ENCODE measurements at places on chromosomes 1 and 21.

DNA sequence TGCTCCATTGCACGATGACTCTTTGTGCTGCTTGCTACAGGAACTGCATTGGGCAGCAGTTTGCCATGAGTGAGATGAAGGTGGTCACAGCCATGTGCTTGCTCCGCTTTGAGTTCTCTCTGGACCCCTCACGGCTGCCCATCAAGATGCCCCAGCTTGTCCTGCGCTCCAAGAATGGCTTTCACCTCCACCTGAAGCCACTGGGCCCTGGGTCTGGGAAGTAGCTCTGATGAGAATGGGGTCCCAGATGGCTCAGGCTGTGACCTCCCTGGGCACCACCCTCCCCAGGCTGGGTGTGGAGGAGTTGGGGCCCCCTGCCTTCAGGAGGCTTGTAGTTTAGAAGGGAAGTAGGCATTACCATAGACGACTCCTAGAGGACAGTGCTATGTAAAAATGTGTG is 19.7 kb downstream of the CYP4B1 start:
- DNase-seq: no peak

DNA sequence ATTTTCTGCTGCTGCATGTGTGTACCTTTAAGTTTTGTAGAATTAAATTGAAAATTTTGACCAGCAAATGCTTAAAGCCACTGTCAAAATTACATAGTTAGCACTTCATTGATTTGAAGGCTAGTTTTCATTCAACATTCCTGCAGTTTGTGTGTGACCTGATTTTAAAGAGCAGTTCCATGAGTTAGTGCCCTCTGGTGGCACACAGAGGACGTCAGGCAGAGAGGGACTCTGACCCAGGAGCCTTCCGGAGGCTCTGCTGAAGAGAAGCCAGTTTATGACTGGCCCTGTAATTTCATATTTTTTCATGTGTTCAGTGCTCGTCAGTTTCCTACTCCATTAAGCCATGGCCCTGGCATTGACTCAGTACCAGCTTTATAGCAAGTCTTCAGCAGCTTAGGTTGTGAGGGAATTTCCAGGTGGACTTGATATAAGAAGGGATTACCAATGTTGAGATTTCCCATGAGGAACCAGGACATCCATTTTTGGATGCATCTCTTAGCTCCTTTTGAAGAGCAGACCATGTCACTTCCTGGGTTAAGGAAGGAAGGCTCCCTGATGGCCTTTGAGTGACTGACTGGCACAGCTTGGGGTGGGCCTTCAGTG is 104.7 kb downstream of the CAMTA1 start:
- peak; percentile 11 for DNase-seq

DNA sequence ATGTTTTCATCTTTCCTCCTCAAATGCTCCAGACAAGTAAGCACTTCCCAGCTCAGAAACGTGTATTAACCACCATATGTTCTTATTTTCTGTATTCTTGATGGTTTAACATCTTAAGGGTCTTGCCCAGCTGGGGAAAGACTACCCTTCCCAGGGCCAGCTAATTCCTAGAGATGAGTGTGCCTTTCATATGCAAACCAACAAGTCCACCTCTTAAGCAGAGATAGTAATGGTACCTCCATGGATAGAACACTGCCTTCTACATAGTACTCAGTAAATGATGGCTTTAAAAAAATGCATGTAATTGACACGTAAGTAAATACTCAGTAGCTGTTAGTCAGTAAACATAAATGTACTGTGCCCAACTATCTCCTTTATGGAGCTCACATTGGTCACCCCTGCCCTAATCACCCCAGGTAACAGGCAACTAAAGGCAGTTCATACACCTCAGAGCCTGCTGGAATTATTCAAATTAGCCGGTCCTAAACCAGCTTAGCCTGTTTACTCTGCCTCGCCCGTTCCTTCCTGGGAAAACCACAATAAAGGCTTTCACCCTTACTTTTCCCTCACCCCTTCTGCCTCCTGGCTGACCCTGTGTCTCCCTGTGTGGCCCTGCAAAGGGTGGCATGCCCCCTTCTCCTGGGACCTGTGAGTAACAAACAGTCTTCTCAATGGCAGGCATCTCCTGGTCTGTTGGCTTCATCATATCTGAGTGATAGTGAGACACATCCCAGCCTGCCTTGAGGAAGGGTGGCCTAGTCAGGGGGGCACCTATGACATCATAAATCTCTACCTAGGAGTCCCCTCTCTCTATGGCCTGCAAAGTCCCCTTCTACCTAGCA is 40.1 kb upstream of the KLHDC7A start:
- no peak for DNase-seq

DNA sequence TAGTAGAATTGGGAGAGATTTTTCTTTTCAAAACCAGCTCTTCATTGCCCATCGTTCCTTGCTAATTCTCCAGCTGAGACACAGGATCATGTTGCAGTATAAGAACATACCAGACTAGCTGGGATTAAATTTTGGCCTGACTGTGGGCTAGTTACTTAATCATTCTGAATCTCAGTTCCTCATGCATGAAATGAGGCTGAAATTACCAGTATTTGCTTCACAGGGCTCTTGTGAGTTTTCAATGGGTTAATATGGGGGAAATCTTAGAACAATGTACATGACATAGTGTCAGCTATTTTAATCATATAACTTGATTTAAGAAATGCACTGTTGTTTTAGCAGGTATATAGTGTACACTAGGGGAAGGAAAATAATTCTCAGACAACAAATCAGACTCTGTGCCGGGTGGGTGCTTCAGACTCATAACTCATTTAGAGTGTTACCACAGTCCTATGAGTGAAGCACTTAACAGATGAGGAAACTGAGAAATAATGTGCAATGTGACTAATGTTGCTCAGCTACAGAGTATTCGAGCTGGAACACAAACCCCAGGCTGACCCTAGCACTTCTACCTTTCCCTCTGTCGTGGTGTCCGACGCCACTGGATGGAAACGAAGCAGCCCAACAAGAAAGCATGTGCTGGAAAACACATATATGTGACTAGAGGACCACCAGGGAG is 137.6 kb upstream of the SGIP1 start:
- DNase-seq: no peak
